Activated CD4-positive, alpha-beta memory T cell treated with anti-CD3 and anti-CD28 coated beads for 36 hours (primary cell): ENCODE measurements at places on chromosomes 1 and 21. TPM values are rescaled to one million over a fixed set of nuclear protein-coding genes. Genes with fewer than 3 reads are reported as not detected.

Gene DNMT3L
- total RNA-seq = not detected

Gene ADAMTS5
- not detected for total RNA-seq

Gene PIAS3
- total RNA-seq = 17.9 TPM

Gene AUNIP
- 7.8 TPM for total RNA-seq

Gene CD5L
- total RNA-seq = not detected

Gene ATF3
- 51.5 TPM for total RNA-seq

Gene USH2A
- total RNA-seq = not detected

Gene CYP4A22
- not detected for total RNA-seq

Gene ADAMTSL4
- total RNA-seq = 1.1 TPM

Gene TNFRSF8
- 31.1 TPM for total RNA-seq

Gene NBPF4
- total RNA-seq = not detected

Gene RHOU
- 0.57 TPM for total RNA-seq

Gene NECTIN4
- total RNA-seq = 0.05 TPM

Gene KCNAB2
- 196 TPM for total RNA-seq

Gene OR2M3
- not detected for total RNA-seq

Gene CCDC17
- 1.1 TPM for total RNA-seq

Gene KCNE2
- total RNA-seq = not detected
